Kasumi-1 (cell line): ENCODE measurements at places on chromosomes 6 and 20.
A peak's percentile ranks its signal among the peaks of the same experiment; 100 is the strongest.

GRCh38 chr6:82953871-82954270, 111.8 kb downstream of the UBE3D start:
- DNase-seq, result no peak

GRCh38 chr6:35489995-35490791, 6.7 kb downstream of the TEAD3 start:
- DNase-seq, result no peak

DNA sequence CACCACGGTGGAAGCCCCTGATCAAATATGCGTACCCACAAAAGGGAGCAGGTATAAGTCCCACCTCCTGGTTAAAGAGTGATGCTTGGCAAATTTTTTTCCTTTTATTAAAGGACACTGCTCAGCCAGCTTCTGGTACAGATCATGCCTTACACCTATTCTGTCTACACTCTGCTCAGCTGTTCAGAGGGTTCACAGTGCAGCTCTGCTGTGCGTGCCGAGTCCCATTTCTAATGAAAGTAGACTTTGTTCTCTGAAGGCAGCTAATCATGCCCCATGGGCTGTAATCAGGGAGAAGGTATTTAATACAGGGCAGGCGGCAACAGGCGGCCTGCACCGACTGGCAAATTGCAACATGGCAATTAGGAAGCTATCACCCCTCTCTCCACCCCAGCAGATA, 16.3 kb downstream of the LRRC73 start:
- DNase-seq, result no peak

- DNase-seq, result peak; percentile 90
These were observed 87.0 kb upstream of the B3GAT2 start for GRCh38 chr6:71043902-71044301.

GRCh38 chr20:49858076-49858585, 45.5 kb downstream of the SLC9A8 start:
- DNase-seq, result no peak

DNA sequence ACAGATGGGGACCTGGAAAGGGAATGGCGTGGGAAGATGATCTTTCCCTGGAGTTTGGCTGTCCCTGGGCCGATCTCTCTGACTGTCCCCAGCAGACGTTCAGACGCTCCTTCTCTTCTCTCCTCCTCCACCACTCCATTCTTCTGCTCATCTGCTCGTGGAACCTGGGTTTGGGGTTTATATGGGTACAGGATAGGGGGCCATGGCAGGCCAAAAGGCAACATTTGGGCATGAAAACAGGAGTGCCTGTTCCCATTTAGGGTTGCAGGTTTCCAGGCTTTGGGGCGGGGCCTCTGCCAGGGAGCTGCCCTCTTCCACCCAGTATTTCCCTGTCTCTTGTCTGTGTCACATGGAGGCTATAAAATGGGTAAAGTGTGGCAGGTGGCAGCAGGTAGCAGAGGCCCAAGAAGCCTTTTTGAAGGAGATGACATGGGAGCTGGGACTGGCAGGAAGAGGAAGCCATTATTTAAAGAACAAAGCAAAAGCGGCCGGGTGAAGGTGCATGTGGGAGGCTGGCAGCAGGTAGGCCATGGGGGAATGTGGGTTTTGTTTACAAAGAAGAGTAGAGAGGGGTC, 203.7 kb downstream of the BMP7 start:
- no peak for DNase-seq

DNA sequence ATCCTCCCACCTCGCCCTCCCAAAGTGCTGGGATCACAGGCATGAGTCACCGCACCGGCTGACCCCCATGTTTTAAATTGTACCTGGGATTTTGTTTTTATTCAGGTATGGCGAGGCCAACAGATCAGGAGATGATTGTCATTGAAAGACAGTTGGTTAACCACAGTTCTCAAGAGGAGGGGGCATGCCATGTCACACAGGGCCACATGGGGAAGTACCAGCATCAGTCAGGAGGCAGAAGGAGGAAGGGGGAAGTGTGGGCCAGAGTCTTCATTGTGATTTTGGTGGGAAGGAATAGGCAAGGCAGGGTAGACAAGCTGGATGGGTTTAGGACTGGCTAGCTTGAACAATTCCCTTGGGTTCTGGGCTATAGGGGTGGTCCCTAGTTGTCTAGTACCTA, 9.9 kb upstream of the MMP9 start:
- peak; percentile 72 for DNase-seq

- peak; percentile 9 for DNase-seq
These were observed 36.1 kb downstream of the GMDS start for GRCh38 chr6:2209226-2209809.

- DNase-seq, result no peak
These were observed 21.9 kb upstream of the RREB1 start for GRCh38 chr6:7085911-7086310.

- DNase-seq, result no peak
These were observed 265.7 kb downstream of the NKAIN2 start for GRCh38 chr6:124069230-124069950.

- no peak for DNase-seq
These were observed 395.4 kb downstream of the CDC5L start for GRCh38 chr6:44782892-44783291.

DNA sequence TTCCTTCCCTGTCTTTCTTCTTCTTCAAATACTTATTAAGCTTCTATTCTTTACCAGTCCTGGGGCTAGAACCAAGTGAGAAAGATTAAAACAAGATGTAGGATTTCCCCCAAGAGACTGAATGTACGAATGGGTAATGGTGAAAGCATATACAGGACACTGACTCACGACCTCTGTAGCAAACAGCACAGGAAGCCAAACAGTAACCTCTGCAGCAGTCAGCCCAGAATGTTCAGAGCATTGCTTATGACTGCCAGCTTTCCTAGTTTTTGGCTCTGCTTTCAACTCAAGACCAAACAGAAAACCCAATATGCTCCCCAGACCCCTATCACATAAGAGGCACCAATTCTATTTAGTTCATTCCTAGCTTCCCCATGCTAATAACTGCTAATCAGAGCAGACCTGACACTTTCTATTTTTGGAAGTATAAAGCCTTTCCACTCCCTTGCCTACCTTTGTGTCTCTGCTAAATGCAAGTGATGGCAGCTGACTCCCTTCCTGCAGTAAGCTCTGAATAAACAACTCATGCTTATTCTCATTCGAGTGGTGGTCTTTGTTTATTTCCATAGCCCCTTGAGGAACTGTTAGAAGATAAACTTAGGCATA, 690.6 kb downstream of the EPM2A start:
- DNase-seq, result no peak

DNA sequence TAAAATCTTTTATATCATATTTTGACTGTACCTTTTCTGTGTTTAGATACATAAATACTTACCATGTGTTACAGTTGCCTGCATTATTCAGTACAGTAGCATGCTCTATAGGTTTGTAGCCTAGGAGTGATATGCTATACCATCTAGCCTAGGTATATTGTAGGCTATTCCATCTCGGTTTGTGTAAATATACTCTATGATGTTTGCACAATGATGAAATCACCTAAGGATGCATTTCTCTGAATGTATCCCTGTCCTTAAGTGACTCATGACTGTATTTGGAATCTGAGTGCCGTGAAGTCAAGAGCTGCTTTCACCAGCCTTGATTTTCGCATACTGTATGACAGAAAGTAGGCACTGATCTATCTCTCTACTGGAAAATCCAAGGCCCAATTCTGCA, 129.9 kb downstream of the UTRN start:
- DNase-seq, result no peak

DNA sequence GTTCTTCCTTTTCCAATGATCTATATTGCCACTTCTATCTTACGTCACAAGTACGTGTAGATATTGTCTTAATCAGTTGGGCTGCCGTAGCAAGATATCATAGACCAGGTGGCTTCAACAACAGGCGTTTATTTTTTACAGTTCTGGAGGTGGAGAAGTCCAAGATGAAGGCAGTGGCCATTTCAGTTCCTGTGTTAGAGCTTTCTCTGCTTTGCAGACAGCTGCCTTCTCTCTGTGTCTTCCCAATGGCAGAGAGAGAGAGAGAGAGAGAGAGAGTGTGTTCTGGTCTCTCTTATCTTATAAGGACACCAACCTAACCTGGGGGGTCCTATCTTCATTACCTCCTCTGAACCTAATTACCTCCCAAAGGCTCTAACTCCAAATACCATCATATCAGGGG, 8.3 kb downstream of the HSF2 start:
- no peak for DNase-seq

GRCh38 chr6:168192195-168192900, 113.3 kb upstream of the FRMD1 start:
- no peak for DNase-seq

DNA sequence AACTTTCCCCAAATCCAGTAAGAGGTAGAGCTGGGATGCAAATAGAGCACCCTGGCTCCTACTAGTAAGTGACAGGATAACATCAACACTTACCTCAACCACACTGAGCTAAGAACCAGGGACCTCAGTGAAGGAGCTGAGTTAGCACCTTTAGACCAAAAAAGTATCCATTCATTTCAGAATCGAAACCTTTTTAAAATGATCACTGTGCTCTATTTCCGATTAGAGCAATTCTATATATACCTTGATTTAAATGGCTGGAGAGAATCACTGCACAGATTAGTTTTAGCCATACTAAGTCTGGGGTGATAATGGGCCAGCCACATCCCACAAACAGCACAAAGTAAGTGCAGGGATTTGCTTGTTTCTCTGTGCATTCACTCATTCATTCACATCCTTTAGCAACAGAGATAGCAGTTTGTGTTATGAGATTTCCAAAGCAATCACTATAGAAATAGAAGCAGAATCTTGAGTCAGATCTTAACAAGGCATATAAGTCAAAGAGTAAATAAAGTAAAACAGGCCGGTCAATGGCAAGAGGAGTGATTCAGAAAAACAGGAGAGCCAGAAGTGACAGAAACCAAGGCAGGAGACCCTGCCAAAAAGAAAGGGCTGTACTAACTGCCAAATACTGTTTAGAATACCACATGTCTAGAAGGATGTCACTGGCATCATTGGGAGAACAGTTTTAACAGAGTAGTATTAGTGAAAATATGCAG, 136.3 kb downstream of the KIF13A start:
- DNase-seq, result no peak

- DNase-seq, result no peak
These were observed 12.3 kb downstream of the OR2H2 start for GRCh38 chr6:29597184-29597583.

- no peak for DNase-seq
These were observed 44.0 kb upstream of the RNGTT start for GRCh38 chr6:89007209-89008000.

DNA sequence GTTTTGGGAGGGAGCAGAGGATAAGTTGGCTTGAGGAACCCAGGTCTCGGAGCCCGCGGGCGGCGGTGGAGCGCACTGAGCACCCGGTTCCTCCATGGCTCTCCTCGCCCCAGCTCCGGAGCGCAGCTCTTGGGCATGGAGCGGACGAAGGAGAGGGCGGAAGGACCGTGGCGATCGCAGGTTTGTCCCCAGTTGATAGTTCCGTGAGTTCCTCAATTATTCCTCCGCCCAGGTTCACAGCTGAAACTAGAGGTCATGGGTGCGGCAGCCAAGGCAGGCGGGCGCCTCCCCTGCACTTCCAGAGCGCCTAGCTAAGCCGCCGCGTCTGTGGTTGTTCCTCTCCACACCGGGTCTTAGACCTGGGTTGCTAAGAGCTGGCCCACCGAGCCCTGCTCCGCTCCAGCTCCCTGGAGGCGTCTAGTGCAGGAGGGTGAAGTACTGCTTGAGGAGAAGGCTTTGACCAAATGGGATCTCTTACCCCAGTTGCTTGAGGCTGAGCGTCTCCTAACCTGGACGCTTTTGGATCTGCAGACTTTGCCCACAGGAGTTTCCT, at the start of gene HTR1B:
Gene HTR1B, minus strand, starts transcription at position 184 of the 553 bp plus-strand sequence. Its CDS starts 88 bp downstream, at position 96.
- DNase-seq, result peak; percentile 32

- DNase-seq, result no peak
These were observed 60.1 kb downstream of the FUT9 start for GRCh38 chr6:96075826-96076225.

DNA sequence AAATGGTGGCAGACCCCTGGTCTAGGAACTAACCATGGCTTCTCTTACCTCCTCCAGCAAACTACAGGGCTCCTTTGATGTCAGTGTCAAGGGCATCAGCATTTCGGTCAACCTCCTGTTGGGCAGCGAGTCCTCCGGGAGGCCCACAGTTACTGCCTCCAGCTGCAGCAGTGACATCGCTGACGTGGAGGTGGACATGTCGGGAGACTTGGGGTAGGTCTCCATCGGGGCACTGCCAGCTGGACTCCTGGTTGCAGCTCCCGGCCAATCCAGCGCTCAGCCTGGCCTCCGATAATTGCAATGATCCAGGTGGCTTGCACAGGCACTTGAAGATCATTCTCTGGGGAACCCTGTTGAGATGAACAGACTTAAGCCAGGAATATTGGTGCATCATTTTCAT, 7.9 kb downstream of the LBP start:
- no peak for DNase-seq

DNA sequence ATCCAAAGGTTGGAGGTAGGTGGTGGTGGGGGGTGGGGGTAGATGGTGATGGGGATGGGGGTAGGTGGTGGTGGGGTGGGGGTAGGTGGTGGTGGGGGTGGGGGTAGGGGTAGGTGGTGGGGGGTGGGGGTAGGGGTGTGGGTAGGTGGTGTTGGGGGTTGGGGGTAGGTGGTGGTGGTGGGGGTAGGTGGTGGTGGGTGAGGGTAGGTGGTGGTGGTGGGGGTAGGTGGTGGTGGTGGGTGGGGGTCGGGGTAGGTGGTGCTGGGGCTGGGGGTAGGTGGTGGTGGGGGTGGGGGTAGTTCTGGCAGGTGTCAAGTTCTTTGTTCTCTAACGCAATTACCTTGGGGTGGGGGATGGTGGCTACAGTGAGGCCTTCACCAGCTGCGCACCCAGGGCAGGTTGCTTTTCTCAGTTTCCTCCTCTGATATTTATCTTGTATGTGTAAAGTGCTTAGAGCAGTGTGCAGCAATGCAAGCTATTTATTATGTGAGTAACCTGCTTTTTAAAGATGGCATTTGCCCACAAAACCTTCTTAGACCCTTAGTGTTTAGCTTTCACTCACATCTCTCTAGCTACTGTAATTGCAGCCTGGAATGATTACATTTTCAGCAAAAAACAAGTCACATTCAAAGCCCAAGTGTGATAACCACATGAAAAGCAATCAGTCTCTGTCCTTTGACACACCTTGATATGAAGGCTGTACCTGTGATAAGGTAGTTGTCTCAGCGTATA, 8.2 kb upstream of the CCDC167 start:
- no peak for DNase-seq

- DNase-seq, result no peak
These were observed 74.8 kb downstream of the JARID2 start for GRCh38 chr6:15320693-15321092.

GRCh38 chr6:88866856-88867255, 96.6 kb downstream of the RNGTT start:
- no peak for DNase-seq

GRCh38 chr6:71045296-71045695, 88.4 kb upstream of the B3GAT2 start:
- DNase-seq, result no peak

GRCh38 chr6:168133687-168134559, 54.9 kb upstream of the FRMD1 start:
- no peak for DNase-seq

GRCh38 chr20:12644461-12644860, 364.3 kb upstream of the SPTLC3 start:
- DNase-seq, result no peak

GRCh38 chr6:45474376-45474775, 96.6 kb upstream of the SUPT3H start:
- DNase-seq, result no peak
